ENCODE measurements at places on chromosomes 7 and 10.

DNA sequence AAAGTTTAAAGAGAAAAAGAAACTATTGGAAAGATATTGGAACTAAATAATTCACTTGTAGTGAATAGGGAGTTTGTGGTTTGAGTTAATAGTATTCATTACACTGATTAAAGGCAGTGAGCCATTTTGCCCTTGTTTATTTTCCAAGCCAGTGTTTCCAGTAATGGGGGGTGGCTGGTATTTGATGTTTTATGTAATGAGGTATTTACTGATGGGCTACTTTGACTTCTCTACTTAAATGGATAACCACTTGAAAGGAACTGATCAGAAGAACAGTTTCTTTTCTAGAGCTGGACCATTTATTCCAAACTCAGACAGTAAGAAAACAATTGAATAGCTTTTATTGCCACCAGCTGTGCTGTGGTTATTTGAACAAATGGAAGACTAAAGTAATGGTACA lies 227.0 kb upstream of the HDAC9 start:
- no peak for DNase-seq

DNA sequence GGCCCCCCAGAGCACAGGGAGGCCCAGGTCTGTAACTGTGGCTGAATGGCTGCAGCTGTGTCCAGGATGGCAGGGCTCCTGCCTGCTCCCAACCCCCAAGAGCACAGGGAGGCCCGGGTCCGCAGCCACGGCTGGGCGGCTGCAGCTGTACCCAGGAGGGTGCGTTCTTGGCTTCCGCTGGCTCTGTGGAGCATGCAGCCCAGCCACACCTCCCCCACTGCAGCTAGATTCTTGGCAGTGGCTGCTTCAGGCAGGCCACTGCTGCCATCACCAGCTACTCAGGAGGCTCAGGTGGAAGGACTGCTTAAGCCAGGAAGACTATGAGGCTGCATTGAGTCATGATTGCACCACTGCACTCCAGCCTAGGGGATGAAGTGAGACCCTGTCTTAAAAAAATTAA lies 27.9 kb downstream of the C7orf25 start:
- no peak for DNase-seq

DNA sequence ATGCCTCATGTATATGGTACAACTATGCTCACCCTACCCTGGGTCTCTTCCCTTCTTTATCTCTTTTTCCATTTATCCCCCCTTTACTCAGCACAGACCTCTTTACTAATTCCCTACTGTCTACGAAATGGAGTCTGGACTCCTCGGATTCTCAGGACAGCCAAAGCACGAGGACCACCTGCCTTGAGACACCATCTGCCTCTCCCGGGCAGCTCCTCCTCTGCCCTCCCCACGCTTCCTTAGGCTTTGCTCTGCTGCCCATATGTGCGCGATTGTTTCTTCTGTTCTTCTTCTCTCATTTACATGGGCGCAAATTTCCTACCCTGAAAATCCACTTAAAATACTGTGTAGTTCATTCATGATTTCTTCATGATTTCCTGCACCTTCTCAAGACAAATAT lies 62.7 kb upstream of the STK17A start:
- no peak for DNase-seq

DNA sequence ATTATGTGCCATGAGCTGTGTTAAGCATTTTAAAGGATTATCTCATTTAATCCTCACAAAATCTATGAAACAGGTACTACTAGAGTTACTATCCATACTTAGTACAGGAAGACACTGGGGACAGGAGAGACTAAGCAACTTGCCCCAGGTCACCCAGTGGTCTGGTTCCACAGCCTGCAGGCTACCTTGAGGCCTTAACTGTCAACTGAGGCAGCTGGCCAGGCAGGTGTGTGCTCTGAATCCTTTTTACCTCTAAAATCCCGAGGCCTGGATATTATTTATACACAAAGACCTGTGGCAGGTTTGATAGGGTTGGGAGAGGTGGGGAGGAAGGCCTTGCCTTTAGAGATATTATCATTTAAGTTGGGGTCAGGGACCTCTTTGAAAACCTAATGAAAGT lies 3.1 kb downstream of the ZNF777 start:
- no peak for DNase-seq

GRCh38 chr10:1654247-1654646 lies 83.1 kb downstream of the ADARB2 start:
- DNase-seq = no peak

DNA sequence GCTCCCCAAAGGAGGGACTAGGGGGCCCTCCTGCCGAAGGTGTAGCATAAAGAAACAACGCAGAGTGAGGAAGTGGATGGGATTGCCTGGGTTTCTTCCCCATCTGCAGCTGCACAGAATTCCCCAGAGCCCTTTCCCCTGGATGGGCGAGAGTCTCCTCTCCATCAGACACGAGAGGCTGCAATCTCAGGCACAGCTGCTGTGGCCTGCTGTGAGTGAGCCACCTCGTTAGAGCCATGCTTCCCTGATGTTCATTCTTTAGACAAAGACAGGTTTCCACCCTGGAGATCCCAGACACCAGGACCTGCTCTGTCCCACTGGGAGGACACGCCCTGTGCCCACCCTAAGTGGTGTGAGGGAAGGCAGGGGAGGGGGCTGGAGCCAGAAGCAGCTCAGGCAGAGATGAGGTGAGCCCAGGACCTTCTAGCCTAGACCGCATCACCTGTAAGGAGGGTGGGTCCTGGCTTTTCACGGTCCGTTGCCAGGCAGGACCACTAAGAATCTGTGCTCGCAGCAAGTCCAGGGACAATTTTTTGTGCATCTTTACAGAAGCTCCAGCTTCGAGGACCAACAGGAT lies 268.6 kb upstream of the TCERG1L start:
- DNase-seq = no peak

DNA sequence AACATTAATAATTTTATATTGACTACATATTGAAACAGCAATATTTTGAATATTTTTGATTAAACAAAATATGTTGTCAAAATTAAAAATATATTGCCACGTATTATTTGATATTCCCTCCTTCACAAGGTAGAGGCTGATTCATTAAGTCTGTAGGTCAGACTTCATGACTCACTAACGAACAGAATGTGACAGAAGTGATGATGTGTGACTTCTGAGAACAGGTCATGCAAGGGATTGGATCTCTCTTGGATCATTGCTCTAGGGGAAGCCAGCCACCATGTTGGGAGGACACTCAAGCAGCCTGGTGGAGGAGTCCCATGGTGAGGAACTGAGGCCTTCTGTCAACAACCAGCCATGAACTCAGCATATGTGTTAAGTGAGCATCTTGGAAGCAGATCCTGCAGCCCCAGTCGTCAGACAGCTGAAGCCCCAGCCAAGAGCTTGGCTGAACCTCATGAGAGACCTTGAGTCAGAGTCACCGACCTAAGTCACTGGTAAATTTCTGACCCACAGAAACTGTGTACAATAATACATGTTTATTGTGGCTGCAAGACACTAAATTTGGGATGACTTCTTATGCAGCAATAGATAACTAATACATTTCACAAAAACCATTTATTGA lies 66.6 kb downstream of the HTR5A start:
- no peak for DNase-seq

DNA sequence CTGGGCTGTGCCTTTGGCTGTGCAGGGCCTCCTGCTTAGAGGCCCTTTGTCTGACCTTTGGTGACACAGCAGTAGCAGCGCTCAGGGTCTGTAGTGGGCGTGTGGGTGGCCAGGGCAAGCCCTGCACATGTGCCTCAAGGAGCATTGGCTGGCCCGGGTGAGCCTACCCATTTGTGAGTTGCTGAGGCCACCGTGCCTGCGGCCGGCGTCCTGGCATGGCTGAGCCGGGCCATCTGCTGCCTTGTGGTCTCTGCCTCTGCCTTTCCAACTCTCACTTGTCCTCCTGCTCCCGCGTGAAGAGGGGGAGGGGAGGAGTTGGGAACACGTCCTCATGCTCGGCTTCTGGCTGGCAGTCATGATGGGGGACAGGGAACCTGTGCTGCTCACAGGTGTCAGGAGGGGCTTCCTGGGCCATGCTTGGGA lies 9.2 kb upstream of the ORAI2 start:
- DNase-seq = no peak

- no peak for DNase-seq
These were observed 2.1 kb downstream of the ADK start for GRCh38 chr10:74153123-74153522.

GRCh38 chr10:89043052-89043451 lies 52.5 kb downstream of the FAS start:
- no peak for DNase-seq

DNA sequence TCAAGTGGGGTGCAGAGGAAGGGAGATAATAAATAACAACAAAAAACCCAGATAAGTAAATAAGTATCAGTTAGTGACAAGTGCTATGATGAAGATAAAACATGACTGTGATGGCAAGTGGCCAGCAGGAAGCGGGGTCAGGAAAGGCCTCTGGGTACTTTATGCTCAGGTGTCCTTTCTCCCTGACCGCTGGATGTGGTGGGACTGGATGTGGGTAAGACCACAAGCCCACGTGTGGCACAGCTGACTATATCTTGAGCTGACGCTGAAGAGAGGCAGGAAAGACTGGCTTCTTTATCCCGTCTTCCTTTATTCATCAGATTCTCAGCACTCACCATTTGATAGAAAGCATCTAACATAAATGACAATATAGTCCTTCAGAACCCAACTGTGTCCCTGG lies 87.8 kb downstream of the CREB5 start:
- no peak for DNase-seq

DNA sequence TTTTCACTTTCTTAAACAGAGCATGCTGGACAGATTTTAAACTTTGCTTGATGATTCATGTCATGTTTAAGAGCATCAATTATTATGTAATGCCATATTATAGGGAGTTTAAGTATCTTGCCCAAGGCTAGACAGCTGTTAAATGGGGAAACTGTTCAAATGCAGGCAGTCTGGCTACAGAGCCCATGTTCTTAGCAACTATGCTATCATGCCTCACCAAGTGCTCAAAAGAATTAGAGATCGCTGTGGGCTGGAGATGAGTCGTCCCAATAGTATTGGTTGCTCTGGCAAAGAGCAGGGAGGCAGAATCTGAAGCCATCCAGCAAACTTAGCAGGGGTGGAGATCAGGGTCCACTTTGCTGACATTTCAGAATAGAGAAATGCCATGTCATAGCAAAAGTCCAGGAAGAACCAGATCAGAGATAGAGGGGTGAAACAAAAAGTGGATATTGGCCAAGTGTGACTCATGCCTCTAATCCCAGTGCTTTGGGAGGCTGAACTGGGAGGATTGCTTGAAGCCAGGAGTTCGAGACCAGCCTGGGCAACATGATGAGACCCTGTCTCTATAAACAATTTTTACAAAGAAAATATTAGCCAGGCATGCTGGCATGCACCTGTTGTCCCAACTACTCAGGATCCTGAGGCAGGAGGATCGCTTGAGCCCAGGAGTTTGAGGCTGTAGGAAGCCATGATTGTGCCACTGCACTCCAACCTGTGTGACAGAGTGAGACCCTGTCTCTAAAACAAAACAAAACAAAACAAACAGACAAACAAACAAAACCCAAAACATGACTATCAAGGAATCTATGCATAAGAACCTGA lies 57.8 kb downstream of the BAMBI start:
- DNase-seq = no peak

GRCh38 chr7:85019778-85020177 lies 167.1 kb downstream of the SEMA3D start:
- no peak for DNase-seq

DNA sequence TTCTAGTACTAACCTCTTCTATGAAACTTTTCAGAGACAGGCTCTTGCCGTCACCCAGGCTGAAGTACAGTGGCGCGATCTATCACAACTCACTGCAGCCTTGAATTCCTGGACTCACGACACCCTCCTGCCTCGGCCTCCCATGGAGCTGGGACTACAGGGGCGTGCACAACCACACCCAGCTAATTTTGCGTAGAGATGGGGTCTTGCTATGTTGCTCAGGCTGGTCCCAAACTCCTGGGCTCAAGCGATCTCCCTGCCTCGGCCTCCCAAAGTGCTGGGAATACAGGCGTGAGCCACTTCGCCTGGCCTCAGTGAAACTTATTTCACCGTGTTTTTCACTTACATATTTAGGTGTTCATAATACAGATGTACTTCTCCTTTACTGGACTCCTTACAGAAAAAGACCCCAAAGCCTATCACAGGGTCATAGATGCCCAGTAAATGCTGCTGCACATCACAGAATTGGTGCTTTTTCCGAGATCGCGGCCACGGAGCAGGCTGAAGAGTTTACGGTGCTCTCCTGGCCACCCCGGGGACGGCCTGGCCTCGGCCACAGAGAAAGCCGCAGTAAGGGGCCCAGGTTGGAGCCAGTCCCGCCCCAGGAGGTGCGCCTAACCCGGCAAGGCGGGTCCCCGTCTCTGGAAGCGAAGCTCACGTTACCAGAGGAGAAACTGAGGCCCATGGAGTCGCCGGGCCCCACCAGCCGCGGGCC lies 595 bp downstream of the TBL2 start:
- DNase-seq = no peak
